ENCODE measurements at places on chromosomes 16 and 17. TPM values are rescaled to one million over a fixed set of nuclear protein-coding genes. Genes with fewer than 3 reads are reported as not detected.

DNA sequence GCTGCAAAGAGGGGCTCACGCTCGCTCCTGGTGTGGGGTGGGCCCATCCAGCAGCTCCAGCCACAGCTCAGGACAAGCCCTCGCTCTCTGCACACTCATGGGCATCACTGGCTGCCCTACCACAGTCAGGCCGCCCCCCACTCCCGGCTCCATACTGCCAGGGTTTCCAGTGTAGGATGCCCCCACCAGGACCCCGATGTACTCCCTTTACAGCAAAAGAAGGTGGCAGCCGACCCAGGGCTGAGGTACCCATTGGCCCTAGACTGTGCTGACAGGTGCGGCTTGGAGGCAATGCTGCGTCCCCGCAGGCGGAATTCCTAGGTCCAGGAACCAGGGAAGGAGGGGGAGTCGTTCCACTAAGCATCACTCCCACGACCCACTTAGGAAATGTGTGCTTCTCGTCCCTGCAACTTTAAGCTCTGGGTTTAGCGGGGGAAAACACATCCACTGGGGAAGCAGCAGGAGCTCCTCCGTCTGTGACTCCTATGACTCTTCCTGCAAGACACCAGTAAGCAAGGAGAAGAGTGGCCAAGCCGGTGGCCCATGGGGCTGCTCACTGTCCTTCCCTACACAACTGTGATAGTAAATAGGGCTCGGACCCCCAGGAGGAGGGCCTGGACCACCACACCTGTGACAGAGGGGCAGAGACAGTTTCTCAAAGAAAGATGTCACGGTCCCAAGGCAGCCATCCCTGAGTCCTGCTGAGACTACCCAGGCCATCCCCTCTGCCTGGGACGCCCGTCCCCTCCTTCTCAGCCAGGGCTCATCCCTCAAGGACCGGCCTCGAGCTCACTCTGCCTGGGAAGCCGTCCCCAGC is 13.1 kb downstream of the CORO7 start:
- DNase-seq = no peak

DNA sequence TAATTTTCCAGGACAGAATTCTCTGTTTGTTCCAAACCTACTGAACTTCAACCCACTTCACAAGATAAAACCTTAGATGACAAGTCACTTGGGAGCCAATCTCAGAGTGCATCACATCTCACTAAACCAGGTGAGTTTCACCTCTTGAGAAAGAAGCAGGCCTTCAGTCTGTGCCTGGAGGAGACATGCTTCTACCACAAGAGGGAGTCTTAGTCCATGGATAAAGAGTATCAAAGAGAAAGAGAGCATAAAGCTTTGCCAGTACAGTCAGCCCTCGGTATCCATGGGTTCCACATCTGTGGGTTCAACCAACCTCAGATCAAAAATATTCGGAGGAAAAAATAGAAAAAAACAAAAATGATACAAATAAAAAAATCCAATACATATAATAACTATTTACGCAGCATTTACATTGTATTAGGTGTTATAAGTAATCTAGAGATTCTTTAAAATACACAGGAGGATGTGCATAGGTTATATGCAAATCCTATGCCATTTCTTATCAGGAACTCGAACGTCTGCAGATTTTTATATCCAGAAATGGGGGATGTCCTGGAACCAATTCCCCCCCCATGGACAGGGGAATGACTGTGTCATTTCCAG is 37.7 kb downstream of the DUSP14 start:
- no peak for DNase-seq

GRCh38 chr16:57319646-57320045 is 35.2 kb upstream of the PLLP start:
- no peak for DNase-seq

- DNase-seq = no peak
Observed at GRCh38 chr16:67740391-67740790, 21.3 kb upstream of the GFOD2 start.

GRCh38 chr17:45230410-45230786 is 8.7 kb downstream of the FMNL1 start:
- no peak for DNase-seq

DNA sequence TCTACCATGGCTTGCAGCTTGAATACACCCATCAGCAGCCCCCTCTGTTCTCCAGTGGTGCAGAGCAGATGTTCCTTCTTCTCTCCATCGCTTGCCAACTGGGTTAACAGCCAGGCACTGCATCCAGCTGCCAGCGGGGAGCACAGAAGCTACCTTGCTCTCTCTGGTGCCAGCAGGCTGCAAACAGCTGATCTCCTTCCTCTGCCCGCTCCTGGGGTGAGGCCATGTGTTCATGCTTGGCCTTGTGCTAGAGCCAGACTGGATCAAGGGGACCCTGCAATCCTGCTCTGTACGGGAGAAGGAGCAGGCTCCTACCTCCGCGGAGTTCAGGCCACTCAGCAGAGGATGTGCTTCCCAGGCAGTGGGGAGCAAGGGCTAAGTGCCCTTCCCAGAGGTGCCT is 24.1 kb upstream of the ENGASE start:
- no peak for DNase-seq

DNA sequence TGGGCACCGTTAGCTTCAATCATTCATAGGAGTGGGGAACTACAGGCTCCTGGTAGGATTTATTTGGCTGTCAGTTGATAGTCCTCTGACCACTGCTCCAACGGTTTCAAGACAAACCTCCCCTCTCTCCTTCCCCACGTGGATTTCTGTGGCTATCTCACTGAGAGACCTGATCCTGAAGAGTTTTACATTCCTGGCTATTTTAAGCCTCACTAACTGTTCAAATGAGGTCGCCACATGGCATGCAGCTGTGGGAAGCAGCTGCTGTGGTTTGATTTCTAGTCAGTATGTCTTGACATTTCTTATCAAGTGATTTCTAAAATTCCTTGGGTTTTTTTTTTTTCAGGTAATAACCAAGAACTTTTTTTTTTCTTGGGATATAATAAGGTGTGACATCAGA is 38.3 kb downstream of the CDK5R1 start:
- DNase-seq = no peak

DNA sequence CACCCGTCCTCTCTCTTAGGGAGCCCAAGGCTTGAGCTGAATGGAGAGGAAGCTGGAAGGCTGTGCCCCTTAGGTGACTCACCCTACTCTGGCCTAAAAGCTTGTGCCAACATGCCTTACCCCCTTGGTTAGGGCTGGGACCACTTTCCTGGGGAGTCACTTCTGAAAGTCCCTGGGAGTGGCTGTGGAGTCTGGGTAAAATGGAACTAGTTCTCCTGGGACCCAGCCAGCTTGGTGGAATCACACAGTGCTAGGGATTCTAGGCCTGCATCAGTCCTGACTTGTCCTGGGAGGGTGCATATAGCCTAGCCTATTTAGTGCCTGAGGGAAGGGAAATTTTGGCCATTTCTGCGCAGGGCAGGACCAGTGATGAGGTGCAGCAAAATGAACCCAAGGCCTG is 10.5 kb downstream of the MMP28 start:
- DNase-seq = no peak

GRCh38 chr17:50598487-50598886 is 36.2 kb upstream of the ABCC3 start:
- no peak for DNase-seq

GRCh38 chr17:42111871-42112551 is 503 bp downstream of the DHX58 start:
- peak; percentile 76 for DNase-seq

The FZD2 gene
- 17.4 TPM for total RNA-seq

The ZNF778 gene
- 17.5 TPM for total RNA-seq

The CBLN1 gene
- total RNA-seq = 4.7 TPM

The CCDC200 gene
- not detected for total RNA-seq
